WTC11 (cell line): ENCODE measurements at places on chromosomes 11 and 22.

DNA sequence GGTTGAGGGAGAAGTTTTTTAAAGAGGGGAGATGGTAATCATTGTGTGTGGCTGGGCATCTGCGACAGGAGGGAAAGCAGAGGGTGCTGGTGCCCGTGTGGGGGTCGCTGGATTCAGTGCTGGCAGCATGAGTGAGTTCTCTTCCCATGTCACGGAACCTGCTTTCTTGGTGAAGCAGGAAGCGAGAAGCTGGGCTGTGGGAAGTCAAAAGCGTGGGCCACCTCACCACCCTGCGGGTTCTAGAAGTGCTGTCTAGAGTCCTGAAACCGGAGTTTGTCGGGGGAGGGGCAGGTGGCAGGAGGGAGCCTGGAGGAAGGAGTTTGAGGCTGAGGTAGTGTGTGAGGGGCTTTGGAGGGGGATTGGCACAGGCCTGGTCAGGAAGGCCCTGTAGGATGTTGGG lies 14.2 kb downstream of the SART1 start:
- DNase-seq = no peak

DNA sequence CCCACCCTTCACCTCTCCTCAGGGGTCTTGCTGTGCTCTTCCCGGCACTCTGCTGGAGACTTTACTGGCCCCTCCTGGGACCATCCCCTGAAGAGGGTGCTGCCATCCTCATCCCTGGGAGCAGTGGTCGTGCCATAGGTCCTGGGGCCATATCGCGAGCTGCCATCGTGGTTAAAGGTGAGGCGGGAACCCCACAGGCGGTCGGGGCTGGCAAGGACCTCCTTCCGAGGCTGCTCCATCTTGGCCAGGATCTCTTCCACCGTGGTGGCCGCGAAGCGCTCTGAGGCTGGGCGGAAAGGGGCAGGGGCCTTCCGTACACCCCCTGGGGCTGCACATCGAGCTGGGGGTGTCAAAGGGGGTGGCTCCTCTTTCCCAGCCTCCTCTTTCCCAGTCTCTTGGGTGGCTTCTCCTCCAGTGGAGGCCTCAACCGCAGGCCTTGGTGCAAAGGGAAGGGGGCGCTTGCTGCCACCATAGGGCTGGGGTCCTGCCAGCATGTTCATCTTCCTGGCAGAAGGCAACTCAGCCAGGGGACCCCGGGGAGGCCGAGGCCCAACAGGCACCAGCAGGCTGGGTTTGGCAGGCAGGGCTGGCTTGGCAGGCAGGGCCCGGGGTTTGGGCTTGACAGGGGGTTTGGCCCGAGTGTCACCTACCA lies 4.6 kb downstream of the TNKS1BP1 start:
- DNase-seq = no peak

DNA sequence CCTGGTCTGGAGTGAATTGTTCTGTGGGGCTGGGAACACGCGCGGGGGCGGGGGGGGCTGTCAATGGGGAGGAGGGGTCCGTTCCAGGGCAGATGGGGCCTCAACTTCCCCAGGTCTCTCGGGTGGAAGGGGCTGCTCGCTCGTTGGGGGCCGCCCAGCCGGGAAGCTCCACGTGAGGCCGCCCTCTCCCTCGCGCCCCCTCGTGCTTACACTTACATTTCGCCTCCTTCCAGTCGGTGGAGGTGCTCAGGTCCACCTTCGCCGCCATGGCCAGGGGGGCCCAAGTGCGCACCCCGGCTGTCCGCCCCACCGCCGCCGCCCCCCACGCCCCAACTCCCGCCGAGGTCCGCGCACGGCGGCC lies 452 bp downstream of the MACROD1 start:
- no peak for DNase-seq

DNA sequence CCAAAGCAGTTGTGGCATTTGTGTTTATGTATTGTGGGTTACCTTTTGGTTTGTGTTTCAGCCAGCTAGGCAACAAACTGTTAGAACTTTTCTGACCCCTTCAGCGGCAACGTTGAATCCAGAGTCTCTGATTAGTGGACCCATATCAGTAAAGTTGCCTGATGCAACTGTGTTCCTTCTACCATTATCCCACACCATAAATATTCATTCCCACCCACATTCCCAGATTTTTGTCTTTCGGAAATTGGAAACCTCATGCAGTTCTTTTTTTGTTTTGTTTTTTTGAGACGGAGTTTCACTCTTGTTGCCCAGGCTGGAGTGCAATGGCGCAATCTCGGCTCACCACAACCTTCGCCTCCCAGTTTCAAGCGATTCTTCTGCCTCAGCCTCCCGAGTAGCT lies 30.7 kb upstream of the RBX1 start:
- no peak for DNase-seq

- no peak for DNase-seq
Measured at GRCh38 chr11:117832511-117832910, 8.0 kb upstream of the FXYD2 start.

GRCh38 chr11:132523929-132524328 lies 1008.4 kb downstream of the OPCML start:
- DNase-seq = no peak

DNA sequence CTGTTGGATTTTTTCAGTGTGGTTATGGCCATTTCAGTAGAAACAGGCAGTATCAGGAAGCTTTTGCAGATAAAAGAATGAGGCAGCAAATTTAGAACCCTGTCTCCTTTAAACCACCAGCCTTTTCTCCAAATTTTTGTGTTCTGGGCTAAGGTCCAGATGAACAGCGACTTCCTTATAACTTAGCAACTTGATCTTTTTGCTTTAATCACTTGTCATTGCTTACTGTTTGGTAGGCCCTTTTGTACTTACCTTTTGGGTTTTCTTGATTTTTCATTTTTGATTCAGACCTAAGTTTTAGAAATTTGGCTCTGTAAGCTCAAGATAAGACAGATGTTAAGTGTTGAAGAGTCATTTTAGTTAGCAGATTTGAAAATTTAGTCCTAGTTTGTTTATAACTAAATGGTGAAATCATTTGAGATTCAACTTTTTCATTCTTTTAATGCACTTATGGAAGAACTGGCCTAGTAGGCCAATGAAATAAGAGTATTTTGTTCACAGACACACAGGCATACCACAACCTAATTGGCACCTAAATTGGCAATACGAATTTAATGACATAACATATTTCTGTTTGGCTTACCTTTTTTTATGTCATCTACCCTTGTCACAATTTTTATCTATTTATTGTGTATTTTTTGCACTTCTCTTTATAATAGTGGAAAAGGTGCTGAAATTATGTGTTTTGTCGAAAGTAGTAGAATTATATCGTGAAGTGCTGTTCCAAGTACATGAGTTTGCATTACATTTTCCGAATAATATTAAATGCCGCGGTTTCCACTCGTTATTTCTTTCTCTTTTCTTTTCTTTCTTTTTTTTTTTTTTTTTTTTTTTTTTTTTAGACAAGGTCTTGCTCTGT lies 2.1 kb downstream of the RTN3 start:
- no peak for DNase-seq

GRCh38 chr11:6656936-6657335 lies 1.3 kb upstream of the DCHS1 start:
- no peak for DNase-seq

GRCh38 chr11:36376888-36377758 lies 81.0 kb downstream of the PRR5L start:
- DNase-seq = peak; percentile 76

DNA sequence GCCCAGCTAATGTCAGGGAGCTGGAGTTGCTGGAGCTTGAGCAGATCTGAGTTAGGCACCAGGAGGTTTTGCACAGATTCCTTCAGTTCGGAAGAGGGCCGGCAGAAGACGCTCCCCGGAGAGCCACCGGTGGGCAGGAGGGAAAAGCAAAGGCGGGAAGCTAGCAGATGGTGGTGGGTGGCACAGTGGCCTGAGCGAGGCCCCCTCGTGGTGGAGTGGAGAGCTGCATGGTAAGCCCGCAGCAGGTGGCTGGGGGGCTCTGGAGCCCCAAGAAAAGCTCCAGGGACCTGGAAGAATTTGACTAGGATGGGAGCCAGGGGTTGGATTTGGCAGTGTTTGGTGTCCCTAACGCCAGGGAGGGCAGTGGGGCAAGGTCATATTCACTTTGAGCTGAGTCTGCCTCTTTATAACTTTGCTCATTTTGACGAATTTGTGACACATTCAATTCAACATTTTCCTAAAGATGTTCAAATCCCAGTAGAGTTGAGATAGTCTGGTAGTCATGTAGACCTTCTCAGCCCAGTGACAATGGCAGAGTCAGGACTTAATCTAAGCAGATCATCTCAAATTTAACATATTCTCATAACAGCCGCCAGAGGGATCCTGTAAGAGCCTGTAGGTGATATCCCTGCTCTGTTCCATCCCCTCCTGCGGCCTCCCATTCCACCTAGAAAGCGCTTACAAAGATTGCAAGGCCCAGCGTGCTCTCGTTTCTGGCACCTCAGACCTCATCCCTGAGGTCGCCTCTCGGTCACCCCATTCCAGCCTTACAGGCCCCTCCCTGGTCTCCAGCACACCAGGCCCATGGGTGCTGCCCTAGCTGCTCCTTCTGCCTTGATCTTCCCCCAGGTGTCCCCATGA lies 57.9 kb downstream of the TRIM29 start:
- peak; percentile 68 for DNase-seq

DNA sequence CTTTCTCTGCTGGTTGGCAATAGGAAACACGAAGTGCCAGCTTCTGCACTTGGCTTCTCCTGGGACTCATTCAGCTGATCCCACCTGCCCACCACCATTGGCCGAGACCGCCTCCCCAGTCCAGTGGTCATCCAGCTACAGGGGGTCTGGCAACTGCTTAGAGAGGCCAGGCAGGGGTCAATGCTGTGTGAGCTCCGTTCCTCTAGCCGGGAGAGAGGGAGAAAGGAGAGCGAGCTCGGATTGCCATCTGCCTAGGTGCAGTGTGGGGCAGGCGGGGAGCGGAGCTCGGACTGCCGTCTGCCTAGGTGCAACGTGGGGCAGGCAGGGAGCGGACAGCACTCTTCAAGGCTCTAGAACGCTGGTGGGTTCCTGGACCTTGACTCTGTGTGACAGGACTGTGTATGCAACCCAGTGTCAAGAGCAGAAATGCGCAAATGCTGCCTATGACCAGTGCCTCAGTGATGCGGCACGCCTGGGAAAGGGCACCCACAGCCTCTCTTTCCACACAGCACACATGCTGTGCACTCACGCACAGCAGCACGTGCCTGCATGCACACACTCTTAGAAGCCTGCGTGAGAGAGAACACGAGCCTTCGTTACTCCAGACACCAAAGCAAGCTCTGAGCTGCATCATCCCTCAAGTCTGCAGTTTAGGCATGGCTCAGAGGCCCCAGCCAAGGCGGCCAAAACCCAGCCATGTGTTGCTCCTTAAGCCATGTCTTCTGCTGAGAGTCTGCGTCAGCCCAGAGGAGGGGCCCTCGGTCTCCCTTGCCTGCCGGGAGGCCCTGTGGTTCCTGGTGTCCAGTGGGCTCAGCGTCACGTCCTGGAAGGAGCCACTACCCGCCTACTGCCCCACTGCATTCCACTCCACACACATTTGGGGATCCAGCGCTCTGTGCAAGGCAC lies 26.8 kb upstream of the JAM3 start:
- no peak for DNase-seq
